ENCODE measurements at places on chromosomes 16 and 17. TPM values are rescaled to one million over a fixed set of nuclear protein-coding genes. Genes with fewer than 3 reads are reported as not detected.
A peak's percentile ranks its signal among the peaks of the same experiment; 100 is the strongest.

- no peak for DNase-seq
These were observed 2.7 kb downstream of the WDR59 start for GRCh38 chr16:74982256-74982655.

DNA sequence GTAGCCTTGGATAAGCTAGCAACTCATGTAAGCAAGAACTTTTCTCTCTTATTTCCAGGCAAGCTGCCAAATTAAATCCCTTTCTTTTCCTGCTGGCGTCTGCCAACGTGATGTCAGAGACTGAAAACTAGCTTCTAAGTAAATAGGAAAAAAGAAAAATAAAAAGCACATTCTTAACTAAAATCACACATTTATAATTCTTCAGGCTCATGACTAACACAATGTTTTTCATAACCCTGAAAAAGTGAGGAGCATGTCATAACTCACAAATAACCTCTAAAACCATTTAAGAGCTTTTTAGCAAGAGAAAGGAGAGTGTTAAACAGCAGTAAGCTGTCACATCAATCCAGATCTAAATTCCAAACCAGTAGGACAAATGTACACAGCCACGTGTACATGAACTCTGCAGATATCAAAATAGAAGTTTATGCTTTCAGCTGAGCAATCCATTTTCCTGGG lies 110.0 kb downstream of the N4BP1 start:
- DNase-seq, result peak; percentile 79

DNA sequence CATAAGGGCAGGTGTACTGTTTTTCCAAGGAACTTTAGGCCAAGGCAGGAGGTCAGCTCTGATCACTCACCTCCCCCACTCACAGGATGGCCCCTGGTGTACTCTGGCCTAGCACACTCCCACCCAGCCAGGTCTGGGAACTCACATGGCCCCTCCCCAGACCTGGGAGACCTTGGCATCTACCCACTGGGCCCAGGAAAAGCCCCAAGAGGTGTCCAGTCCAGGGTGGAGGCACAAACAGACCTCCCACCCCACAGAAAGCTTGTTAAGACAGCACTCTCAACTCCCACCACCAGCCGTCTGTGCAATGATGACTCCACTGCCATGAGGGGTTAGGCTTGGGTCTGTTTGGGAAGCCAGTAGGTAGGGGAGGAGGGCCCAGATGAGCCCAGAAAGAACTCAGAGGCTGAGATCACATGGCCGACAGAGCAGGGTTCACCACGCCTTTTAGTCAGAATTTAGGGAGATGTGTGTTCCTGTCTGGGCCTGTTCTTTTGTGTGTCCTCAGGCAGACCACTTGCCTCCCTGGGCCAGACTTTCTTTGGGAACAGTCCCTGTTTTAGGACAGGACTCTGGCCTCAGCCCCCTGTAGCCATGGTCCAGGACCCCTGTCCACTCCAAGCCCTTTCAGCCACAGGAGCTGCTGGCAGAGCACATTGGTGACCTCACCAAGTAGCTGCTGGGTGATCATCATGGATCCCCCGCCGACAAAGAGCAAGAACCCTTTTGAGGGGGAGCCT lies 12.1 kb upstream of the CBFB start:
- DNase-seq, result no peak

- no peak for DNase-seq
These were observed 10.1 kb upstream of the SLC25A39 start for GRCh38 chr17:44334727-44335126.

DNA sequence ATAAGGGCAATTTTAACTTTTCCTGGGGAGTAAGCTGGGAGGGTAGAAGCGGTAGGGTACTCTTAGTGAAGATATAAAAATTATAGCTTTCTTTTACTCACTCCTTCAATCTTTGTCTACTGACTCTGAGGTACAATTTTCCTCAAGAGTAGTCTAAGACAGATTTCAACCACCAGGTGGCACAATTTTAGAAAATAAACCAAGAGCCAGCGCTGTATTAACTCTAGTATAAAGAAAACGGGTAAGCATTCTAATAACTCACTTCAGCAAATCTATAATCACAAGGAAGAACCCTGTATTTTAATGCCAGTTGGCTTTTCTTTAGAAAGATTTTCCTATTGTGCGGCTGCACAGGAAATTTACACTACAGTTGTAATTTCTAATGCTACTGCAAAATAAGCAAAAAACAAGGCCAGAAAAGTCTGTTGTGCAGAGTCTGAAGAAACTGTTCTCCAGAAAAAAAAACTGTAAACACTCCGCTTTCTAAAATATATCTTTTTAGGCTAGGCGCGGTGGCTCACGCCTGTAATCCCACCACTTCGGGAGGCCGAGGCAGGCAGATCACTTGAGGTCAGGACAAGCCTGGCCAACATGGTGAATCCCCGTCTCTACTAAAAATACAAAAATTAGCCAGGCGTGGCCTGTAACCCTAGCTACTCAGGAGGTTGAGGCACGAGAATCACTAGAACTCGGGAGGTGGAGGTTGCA lies 1.9 kb downstream of the CMC2 start:
- DNase-seq, result peak; percentile 68

DNA sequence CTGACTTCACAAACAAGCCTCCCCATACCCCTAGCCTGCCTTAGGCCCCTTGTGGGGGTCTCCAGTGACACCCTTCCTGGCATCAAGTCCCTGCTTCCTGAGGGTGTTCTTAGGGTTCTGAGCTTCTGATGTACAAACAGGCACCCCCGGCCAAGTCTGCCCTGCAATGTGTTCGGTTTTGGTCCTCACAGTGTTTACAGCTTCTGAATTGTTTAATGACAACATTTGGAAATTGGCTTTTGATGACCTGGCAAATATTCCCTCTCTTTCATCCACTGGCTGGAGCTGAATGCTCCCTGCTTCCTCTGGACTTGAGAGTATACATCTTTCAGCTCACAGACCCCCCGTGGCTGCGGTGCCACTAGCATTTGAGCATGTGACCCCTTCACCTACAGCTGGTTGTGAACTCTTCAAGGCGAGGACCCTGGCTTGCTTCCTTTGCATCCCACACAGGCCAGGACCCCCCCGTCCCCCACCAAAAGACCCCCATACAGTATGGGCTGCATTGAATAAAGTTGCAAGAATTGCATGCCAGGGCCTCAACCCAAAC lies 180.8 kb downstream of the KATNIP start:
- DNase-seq, result no peak

DNA sequence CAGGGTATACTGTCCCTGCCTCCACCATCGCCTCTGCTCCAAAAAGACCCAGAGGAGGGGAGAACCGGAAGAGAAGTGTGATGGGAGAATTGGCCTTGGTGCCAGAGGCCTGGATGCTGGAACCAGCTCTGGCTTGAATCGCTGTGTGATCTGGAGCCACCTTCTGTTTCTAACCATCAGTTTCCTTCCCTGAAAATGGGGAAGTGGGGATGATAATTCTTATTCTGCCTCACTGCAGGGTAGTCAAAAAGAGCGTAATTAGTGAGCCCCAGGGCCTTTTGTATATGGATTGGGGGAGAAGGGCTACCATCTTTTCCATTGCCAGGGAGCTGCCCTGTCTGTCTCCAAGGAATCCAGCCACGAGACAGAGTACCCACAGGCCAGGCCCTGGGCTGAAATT lies 52.2 kb downstream of the CCT6B start:
- DNase-seq, result no peak

- DNase-seq, result no peak
These were observed 222.3 kb upstream of the TNRC6C start for GRCh38 chr17:77736199-77736585.

- peak; percentile 79 for DNase-seq
These were observed 9.0 kb downstream of the CUEDC1 start for GRCh38 chr17:57945996-57946797.

DNA sequence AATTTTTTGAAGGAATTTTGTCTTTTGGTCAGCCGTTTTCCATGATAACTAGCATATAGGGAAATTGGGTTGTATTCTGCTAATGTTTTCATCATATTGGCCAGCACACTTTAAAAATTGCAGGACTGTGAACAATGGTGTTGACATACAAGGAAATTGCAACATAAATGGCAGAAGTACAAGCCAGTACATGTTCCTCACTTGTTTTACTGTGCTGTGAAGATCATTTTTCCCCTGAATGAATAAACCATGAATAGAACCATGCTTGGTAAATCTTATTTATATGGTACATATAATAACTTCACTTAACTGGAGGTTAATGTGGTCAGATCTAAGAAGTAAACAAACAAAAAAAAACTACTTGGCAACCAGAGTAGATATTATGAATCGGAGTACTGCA lies 22.8 kb downstream of the OMG start:
- DNase-seq, result no peak

DNA sequence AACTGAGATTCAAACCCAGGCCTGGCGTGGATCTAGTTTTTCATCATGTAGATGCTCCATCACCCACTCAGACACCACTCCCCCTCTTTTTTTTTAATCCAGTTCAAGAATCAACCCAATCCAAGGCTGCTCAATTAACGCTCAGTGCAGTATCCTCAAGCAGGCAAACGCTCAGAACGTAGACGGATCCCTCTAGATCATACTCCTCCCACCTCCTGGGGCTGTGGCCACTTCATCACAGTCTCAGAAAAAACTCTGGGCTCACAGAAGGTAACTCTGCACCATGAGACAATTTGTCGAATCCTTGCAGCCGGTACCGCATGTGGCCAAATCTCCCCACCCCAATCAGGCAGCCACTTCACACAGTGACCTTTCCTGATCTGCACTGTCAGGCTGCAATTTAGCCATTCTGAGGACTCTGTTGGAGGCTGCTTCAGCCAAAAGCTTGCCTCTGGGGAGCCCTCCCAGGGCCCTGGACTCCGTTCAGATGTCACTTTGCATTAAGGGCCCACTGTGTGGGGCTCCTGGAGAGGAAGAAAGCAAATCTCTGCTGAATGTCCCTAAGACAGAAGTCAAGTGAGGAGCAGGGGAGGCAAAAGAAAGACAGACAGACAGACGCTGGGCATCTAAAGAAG lies 183.5 kb downstream of the XYLT1 start:
- DNase-seq, result no peak

GRCh38 chr17:42050393-42051012 lies at the start of gene C17orf113:
C17orf113 (minus strand) TSS chr17:42050601; CDS start chr17:42043376, 7,225 bp downstream.
- no peak for DNase-seq

DNA sequence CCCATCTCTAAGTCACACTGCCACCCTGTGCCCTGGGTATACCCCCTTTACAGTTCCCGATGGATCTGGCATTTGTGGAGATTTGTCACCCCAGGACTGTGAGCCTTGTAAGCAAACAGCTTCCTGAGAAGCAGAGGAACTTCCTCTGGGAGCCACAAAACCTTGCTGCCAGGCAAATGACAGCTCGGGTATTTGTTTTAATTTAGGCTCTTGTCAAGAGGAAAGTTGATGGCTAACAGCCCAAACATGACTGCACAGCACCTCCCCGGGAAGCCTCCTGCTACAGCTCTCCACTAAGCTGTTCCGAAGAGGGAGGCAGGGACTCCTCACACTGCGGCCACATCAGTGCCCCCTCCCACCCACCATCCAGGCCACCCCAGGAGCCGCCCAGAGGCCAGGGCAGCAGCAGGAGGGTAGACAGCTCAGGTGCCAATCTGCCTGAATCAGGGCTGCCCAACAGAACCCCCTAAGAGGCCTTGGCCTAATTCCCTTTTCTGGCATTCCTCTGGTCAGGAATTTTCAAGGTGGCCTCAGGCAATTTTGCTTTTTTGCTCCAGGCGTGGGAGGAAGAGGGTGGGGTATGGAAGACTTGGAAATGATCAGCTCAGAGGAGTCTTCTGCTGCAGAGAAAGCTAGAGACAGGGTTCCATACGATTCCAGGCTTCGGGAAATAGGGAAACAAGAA lies 2.6 kb downstream of the ABR start:
- no peak for DNase-seq

DNA sequence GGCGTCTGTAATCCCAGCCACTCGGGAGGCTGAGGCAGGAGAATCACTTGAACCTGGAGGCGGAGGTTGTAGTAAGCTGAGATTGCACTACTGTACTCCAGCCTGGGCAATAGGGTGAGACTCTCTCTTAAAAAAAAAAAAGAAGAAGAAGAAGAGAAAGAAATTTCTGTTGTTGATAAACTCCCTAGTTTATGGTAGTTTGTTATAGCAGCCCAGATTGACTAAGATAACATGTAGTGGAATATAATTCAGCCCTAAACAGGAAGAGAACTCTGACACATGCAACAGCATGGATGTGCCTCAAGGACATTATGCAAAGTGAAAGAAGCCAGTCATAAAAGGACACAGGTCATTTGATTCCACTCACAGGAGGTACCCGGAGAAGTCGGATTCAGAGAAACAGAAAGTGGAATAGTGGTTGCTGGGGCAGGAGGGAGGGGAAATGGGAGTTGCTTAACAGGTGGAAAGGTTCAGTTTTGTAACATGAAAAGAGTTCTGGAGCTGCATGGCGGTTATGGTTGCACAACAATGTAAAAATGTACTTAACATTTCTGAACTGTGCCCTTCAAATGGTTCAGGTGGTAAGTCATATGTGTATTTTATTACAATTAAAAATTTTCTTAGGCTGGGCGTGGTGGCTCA lies 26.0 kb upstream of the PRM1 start:
- DNase-seq, result no peak

DNA sequence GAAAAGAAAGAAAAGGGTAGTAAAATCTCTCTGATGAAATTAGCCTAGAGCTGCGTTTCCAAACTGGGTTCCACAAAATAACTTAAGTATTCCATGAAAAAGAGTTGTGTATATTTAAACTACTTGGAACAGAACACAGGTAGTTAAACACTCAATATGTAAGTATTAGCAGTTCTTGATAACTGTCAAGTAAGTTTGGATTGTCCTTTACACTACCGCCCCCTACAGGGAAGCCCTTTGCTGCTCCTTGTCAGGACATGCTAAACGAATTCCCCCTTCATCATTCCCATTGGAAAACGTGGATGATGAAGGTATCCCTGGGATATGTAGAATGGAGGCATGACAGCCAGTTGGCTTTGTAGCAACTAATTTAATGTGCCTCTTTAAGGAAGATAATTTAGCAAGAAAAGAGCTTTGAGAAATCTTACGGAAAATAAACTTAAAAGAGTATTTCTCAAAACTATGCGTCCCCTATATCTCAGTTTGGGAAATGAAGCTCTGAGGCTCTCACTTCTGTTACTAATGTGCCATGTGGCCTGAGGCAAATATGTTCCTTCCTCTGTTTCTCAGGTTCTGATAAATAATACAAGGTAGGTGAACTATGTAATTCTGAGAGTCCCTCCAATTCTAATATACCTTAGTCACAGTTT lies 18.8 kb downstream of the NCBP3 start:
- DNase-seq, result peak; percentile 59

- peak; percentile 37 for DNase-seq
These were observed 5.7 kb downstream of the IRX5 start for GRCh38 chr16:54936201-54936978.

DNA sequence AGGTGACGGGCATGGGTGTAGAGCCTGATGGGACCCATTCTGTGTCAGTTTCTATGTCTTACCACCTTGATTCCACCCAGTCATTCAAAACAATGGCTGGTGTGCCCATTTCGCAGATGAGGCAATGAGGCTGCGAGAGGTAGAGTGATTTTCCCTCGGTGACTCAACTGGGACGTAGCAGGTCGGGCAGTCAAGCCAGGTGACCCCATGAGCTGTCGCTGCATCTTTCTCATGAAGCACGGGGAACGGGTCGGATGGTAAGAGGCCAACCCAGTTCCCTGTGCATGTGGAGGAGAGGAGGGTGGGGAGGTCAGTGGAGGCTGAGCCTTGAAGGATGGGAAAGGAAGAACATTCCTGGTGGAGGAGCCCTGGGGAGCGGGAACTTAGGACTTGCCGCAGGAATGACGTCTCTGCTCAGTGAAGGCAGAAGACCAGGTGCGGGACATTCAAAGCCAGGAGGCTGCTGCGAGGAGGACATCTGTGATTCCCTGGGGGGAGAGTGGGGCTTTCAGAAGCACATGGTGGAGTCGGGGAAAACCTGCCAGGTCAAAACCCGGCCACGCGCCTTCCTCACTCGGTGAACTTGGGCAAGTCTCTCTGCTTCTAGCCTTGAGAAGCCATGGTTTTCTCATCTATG lies 1.1 kb downstream of the IL21R start:
- no peak for DNase-seq

TEKT1 gene
- total RNA-seq, result not detected

TLCD3B gene
- total RNA-seq, result 0.29 TPM

Data from HFFc6 (cell line).